ENCODE measurements at places on chromosomes 7 and 10.

DNA sequence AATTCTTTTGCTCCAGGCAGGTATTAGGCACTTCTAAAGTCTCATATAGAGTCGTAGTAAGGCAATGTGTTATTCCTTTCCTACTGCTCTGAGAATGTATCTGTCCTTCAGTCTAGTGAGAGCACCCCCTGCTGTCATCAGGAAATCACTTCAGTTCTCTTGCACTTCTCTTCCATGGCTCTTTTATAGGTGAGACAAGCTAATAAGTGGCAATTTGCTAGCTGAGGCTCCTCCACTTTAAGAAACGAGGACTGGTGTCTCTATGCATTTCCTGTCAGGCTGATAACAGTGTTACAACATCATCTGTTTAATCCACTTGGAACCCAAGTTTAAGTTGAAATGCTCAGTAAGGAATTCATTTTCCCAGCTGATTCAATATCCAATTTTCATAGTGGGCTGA lies 350.6 kb downstream of the TFEC start:
- peak; percentile 16 for DNase-seq

- DNase-seq, result no peak
These were observed at the start of gene LZTS2 for GRCh38 chr10:100999742-101000126. LZTS2 (plus strand) TSS chr10:100999808; CDS start chr10:101002539, 2,731 bp downstream.

- no peak for DNase-seq
These were observed 968.6 kb upstream of the ZNF722 start for GRCh38 chr7:63030061-63030460.

DNA sequence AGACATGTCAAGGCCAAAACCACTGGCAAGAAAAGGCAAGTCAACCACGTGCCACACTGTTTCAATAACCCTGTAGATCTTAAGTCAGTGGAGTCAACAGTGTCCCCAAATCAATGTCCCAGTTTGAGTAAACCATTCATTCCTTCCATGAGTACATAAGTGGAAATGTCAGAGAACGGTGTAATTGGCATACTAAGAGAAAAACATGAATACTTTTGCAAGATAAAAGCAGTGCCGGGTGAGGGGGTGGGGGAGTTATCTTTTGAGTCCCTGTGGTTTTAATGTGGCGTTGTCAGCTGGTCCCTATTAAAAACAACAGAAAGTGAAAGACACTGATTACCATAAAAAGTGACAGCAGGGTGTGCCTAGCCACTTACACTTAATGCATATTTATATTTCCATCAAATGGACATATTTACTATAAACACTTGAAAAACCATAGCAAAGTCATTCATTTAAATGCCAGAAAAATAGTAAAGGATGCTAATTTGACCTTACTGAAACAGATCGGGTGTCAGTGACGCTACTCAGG lies 37.8 kb downstream of the RSU1 start:
- no peak for DNase-seq

GRCh38 chr10:12471135-12471534 lies 121.8 kb downstream of the CAMK1D start:
- no peak for DNase-seq

DNA sequence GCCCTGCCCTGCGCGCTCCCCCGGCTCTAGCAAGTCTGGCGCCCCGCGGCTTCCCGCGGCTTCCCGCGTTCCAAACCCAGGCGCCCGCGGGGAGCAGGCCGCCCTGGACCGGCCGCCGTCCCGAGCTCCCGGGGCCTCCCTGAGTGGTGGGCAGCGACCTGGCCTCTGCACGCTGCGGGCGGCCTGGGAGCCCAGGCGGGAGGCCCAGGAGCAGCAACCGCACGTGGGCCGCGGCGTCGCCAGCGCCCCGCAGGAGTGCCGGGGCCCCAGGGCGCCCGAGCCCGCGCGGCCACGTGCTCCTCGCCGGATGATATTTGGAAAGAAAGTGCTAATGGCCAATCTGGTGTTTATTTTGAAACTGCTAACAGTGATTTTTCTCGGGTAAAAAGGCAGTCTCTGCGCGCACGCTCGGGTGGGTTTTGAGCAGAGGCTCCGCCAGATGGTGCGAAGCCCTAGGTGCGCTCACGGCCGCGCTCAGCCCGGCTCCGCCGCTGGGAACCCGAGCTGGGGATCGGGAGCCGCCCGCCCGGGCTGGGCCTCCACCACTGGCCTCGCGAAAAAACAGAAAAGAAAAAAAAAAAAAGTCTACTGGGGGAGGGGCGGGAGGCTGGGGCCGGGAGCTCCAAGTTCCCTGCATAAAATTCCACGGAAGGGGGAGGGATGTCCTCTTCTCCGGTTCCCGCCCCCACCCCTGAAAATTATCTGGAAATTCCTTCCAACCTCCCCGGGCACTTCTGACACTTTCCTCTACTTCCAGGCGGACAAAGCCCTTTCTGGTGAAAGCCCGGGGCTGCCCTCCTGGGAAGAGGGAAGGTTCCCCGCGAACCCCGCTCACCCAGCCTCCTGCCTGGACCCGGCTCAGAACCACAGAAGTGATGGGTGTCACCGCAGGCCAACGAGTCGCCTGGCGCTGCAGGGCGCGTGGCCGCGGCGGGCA lies 4.3 kb downstream of the EBF3 start:
- no peak for DNase-seq

- peak; percentile 75 for DNase-seq
These were observed 48.5 kb upstream of the SLC29A3 start for GRCh38 chr10:71270301-71271220.

GRCh38 chr10:123512901-123513775 lies 153.0 kb upstream of the GPR26 start:
- no peak for DNase-seq

- no peak for DNase-seq
These were observed 21.3 kb downstream of the GOLGA7B start for GRCh38 chr10:97870990-97871389.

DNA sequence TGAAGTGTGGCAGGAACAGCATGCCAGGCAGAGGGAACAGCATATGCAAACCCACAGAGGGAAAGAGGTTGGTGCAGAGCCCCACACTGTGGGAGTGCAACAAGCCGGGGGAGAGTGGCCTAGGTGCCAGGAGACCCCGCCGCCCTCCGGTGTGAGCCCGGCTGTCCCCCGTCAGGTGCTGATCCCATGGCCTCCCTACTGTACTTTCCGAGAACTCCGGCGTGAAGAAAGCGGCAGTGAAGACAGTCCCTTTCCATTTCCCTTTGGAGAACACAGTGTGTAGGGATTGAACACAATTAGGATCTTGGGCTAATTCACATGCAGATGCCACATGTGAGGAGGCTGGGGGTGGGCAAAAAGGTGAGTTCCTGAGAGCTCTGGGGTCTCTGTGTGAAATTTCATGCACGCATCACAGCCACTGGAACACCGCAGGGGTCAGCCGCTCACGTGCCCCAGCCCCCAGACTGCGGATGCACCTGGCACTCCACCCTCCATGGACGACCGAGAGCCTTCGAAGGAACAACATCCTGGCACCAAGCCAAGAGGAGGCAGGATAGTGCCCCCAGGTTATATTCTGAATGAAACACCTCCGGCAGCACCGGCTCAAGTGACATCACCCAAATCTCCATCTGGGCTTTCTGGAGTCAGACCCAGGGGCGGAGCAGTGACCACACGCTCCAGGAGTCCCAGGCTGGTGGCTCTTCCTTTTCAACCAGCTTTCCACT lies 82.1 kb upstream of the PPP2R2D start:
- DNase-seq, result no peak

DNA sequence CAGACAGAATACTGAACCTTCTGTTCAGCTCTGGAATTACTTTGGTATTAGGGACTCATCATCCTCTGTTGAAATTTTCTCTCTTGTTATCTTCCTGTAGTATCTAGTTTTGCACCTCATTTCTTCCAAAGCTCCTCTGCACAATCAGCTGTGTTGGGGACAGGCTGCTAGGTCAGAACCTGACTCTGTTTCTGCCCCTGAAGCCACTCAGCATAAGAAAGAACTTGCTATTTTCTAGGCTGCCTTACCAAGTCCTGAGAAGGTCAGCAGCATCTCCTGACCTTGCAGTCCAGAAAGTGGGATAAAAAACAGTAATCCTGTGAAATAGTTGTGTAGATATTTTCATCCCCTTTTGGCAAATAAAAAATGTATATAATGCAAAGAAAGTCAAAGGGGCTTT lies 862.6 kb downstream of the SORCS3 start:
- no peak for DNase-seq

DNA sequence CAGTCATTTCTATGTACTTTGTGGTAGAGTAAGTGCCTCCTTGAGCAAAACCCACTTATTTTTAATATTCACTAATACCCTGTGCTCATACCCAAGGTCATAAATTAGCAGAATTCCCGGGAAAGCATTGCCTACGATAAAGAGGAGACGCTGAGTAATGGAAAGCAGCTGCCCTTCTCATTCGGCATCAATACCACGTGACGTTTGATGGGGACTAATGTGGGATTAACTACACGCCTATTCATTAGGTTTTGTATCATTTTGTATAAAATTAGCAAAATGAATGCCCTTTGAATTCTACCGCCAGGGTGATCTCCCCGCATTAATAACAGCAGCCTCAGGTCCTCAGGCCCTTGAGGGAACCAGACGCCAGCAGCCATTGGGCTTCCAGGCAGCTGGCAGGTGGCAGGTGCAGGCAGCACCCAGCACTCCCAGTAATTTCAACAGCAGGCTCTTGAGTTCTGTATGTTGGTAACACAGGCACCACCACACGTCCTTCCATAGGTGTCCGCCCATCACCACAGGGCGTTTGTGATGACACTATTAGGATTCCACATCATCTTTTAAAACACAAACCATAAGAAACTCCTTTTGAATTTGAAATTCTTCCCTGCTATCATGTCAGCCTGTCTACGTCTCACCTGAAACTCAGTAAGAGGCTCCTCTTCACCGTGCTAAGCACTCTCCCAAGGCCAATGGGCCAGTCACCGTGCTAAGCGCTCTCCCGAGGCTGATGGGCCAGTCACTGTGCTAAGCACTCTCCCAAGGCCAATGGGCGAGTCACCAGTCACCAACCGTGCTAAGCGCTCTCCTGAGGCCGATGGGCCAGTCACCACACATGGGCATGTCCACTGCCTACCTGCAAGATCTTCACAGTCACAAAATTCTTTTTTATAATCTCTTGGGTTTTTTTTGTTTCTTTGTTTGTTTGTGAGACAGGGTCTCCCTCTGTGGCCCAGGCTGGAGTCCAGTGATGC lies 509.4 kb downstream of the PTPRN2 start:
- DNase-seq, result no peak

- DNase-seq, result no peak
These were observed 52.6 kb downstream of the SYPL1 start for GRCh38 chr7:106059556-106059955.

- DNase-seq, result no peak
These were observed 268.2 kb upstream of the HABP2 start for GRCh38 chr10:113284635-113285034.

DNA sequence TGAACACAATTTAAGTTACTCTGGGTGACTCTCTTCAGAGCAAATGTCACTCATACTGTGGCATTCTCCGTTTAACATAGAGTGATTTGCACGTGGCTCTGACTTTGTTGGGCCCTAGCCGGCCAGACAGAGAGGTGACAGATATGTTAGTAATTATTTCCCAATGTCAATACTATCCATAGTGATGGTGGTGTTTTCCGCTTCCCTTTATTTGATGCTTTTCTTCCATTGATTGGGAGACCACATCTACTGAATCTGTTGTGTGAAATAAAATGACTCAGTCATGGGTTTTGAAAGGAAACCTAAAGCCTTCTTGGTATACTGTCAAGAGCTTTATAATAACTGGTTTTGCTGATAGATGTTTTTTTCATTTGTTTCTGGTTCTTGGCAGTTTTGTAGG lies 7.4 kb downstream of the AVL9 start:
- no peak for DNase-seq

DNA sequence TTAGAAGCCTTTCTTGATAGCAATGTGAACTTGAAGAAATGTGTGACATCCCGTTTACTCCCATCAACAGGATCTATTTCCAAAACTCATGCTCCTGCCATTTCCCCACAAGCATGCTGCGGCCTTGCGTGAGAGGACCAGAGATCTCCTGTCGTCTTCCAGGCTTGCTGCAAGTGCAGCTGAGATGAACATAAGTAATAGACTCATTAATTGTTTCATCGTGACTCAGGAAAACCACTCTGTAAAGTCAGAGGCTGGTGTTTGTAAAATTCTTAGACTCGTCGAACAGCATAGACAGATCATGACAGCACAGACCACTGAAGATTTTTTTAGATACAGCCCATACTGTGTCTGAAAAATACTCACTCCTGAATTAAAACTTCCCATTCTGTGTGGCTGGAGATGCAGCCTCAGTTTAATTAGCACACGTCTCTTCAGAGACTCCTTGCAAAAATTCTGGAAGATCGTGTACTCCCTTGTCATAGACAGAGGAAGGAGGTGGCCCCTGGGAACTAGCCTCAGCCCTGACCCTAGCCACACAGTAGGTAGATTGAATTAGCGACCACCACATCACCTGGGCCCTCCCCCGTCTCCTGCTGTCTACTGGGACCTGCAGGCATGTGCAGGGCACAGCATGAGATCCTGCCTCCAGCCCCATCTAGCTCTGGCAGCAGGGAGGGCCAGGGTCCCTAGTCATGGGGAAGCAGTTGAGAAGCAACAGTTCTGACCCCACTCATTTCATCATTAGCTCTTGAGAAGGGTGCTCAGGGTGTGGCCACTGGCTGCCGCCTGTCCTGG lies 226.0 kb downstream of the CELF2 start:
- DNase-seq, result no peak

DNA sequence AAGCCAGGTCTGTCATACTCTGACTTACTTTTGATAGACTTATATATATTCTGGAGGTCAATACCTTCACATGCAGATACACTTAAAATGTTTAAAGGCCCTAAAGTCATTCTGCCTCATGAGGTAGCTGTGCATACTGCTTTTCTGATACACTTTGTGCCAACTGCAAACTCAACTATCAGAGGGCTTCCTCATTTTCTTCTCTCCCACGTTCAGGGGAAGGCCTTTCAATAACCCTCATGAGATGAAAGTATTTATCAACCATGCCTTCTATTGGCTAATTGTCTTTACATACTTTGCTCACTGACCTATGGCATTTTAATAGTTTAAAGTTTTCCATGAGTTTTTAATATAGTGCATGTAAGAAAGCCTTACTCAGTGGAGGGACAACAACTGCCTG lies 112.7 kb upstream of the AMPH start:
- no peak for DNase-seq

DNA sequence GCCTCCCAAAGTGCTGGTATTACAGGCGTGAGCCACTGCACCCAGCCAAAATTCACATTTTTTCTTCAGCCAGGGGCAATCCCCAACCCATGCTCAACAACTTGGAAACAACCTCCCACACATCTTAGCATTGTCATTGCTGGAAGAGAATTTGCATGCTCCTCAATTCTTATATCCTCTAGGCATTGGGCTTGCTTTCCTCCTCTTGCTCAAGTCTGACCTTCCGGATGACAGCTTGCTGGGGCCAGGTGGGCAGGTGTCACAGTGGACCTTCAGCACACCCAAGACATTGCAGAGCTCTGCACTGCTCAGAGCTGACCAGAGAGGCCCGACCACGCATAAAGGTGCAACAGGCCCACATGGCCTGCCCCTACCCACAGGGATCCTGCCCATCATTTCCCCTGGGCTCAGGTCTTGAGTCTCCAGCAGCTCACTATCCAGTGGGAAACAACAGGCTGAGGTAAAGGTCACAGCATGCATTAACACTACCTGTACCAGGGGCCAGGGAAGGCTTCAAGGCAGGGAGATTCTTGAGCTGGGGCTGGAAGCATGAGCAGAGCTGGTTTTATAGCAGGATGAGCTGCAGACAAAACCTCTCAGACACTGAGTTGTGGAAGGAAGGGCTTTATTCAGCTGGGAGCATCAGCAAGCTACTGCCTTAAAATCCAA lies 6.8 kb upstream of the GPR15LG start:
- no peak for DNase-seq

- no peak for DNase-seq
These were observed 35.9 kb upstream of the SKAP2 start for GRCh38 chr7:26900251-26900650.

Data from iPS DF 6.9 (cell line).